ENCODE measurements at places on chromosomes 13 and 19. TPM values are rescaled to one million over a fixed set of nuclear protein-coding genes. Genes with fewer than 3 reads are reported as not detected.

DNA sequence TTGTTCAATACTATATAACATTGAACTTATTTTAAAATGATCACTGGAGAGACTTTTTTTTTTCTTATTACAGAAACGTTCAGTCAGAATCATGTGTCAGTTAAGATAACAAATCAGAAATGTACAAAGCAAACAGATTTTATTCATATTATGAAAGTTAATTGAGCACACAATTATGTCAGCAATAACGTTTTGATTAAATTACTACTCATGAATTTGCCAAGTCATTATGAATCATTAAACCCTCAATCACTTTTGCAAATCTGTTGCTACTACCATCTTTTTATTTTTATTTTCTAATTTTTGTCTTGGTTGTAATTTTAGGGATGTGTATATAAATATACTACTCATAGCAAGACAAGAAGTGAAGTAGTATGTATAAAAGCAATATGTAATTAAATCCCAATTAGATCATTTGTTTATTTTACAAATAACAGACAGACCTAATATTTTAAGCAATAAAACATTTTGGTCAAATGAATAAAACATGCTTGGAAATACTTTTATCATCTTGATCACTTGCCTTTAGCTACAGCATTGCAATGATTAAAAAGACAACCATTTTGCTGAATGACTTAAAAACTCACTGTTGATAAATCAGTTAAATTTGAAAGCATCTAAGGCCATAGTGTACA is 893.4 kb upstream of the MIR17HG start:
- no peak for DNase-seq

DNA sequence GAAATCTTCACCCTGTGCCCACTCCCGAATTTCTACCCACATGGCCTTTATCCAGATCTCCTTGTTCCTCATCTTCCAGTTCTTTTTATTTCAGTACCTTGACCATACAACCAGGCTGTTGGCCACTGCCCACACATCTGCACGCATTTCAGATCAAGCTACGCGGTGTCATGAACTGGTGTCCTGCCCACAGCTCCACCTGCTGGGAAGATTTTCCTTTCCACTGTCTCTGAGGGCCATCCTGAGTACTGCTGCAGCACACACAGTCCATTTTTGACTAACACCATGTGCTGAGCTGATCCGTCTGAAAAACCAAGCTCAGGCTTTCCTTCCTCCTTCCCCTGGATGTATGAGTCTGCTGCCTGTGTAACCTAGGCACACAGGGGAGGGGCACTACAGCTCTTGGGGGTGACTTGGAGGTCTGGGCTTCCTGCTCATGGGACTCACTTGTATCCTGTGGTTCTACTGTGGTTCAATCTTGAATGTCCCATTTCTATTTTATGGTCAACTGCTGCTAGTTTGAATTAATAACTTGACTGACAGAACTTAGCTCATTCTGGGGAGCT is 71.9 kb downstream of the WASF3 start:
- no peak for DNase-seq

DNA sequence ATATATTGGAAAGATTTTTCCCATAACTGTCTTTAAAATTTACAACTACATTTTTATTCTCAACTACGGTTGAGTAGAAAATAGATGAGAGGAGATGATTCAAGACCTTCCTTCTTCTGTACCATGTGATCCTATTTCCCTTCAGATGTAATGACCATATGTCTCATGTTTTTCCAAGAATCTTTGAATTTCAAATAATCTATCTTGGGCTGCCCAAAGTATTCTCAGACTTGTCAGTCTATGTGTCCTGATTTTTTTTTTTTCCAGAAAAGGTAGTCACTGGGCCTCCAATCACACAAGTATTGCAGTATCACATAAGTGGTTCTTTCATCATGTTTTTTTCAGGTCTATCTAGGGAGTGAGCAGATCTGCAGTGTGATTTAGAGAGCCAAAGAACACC is 392.4 kb downstream of the RFC3 start:
- no peak for DNase-seq

- no peak for DNase-seq
Measured at GRCh38 chr19:16726916-16727315, 7.3 kb downstream of the NWD1 start.

- peak; percentile 86 for DNase-seq
Measured at GRCh38 chr13:98142380-98143156, at the start of gene FARP1. Gene FARP1 (plus strand): TSS chr13:98143094. CDS start chr13:98213243, 70,149 bp downstream.

The ZNF723 gene
- not detected for total RNA-seq

The ZNF208 gene
- total RNA-seq = 6.9 TPM

The SIGLEC9 gene
- 26.9 TPM for total RNA-seq
